ENCODE measurements at places on chromosomes 6 and 20.

DNA sequence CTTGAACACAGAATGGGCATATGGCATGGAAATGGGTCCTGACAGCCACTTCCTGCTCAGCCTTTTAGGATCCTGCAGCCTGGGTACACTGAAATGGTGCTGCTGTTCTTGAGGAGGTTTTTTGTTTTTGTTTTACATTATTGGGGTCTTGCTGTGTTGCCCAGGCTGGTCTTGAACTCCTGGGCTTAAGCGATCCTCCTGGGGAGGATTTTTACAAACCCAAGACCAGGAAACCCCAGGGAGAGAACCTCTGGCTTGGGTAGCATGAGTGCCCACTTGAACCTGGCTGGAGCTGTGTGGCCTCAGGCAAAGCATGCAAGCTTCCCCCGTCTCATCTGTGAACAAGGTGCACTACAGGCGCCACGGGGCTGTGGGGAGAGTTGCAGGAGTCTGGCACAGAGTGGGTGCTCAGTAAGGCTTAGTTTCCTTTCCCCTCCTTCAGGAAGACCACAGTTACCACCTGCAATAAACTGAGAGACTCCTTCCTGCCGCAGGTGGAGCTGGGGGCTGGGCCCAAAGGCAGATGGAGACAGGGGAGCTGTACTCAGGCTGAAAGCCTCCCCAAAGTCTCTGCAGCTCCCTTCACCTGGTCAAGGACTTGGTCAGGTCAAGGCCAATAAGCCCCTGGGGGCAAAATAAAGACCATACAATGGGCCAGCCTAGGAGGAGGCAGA, 1.8 kb downstream of the SLA2 start:
- peak; percentile 75 for DNase-seq

GRCh38 chr6:10402648-10403311, 12.1 kb downstream of the TFAP2A start:
- no peak for DNase-seq

- DNase-seq: no peak
Measured at GRCh38 chr20:50498071-50498776, 12.0 kb upstream of the PTPN1 start.

DNA sequence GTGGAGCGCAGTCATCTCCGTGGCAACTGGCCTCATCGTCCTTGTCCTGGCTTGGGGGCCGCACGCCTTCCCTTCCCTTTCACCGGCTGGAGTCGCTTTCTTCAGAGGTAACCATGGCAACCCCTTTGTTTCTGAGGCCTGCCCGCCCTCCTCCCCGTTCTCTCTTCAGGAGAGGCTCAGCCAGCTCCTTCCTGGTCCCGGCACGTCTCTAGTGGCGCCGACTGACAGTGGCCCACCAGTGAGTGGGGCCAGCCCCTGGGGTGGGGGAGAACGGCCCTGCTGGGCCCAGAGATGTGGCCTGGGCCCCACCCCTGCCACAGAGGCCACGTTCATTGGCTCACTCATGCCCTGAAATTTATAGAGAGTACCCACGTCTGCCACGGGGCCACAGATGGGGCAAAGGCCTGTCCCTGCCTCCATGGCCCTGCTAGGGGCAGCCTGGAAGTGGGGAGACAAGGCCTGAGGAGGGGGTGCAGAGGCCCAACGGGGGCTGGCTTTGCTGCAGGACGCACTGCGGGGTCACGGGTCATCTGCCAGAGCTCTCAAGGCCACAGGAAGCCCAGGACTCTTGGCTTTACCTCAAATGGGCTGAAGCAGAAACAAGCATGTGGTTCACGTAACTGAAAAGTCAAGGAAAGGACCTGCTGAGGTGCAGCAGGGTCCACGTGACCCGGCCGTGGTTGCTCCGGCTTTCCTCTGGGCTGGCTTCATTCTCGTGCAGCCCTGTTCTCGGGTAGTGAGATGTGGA, 1.4 kb upstream of the OSBPL2 start:
- DNase-seq: no peak

- no peak for DNase-seq
Measured at GRCh38 chr20:34701405-34702085, 2.6 kb upstream of the TP53INP2 start.

GRCh38 chr6:52976149-52976548, 18.9 kb downstream of the GSTA4 start:
- no peak for DNase-seq

GRCh38 chr20:62446481-62446880, 19.1 kb upstream of the RBBP8NL start:
- DNase-seq: no peak

- DNase-seq: no peak
Measured at GRCh38 chr6:37531437-37532036, 31.8 kb upstream of the CCDC167 start.

Data from activated naive CD8-positive, alpha-beta T cell treated with anti-CD3 and anti-CD28 coated beads for 36 hours (primary cell).